ENCODE measurements at places on chromosomes 2 and 18.

DNA sequence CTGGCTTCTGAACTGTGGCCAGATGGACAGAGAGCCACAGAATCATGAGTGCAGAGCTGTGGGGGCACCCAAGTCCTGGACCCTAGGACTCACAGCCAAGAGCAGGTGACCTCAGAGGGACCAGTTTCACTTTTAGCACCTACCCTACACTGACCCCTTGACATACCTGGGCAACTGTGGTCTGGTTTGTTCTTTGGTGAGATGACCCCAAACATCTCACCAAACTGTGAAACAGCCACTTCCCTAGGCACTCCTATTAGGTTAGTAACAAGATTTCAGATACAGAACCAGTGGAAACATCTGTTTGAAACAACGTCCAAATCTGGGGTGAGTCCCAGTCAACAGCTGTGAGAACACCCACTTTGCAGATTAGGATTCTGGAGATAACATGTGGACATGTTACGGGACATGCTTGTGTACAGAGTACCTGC lies 1.9 kb upstream of the ZFP36L2 start:
- no peak for DNase-seq

GRCh38 chr18:77113361-77114151 lies 19.0 kb downstream of the MBP start:
- peak; percentile 58 for DNase-seq

DNA sequence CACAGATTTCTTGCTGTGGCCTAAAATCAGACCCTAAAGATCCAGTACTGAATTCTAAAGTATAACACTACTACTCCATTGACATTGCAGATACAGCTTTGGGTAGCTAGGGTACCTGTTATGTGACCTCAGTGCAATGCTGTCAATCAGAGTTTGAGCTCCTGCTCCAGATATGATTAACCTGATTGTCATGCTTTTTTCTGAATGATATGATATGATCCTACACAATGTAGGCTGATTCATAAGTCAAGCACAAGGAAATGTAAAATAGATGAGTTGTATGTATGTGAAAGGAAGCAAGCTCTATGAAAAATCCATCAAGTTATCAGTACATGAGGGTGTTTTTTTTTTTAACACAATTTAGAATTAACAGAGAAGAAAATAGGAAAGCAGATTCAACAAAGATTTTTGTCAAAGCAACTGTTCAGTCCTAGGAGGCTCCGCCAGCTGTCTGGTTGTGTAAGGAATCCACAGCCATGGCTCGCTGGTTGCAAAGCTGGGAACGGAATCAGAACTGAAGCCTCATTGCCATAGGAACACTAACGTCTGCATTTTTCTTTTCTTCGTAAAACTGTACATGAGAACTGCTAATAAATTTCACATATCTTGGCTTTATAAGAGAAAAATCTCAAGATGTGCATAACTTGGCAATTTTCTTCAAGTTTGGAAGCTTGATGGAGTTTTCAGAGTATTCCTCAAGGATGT lies 52.9 kb downstream of the NR4A2 start:
- no peak for DNase-seq

- peak; percentile 74 for DNase-seq
Observed at GRCh38 chr2:88187038-88187676, 17.0 kb downstream of the THNSL2 start.

DNA sequence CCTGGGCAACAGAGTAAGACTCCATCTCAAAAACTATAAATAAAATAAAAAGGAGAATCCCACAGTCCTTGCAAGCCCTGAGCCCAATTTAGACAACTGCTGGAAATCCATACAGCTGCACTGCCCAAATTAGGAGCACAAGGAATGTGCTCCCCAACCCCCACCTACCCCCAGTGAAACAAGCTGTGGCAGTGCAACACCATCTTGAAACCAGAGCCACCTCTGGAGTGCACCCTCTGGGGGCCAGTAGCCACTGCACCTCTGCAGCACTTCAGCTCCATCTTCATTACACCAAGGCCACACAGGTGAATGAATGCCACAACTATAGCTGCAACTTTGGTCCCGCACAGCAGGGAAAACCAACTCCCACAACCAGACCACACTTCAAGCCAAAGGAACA lies 37.3 kb downstream of the USP34 start:
- DNase-seq: no peak

DNA sequence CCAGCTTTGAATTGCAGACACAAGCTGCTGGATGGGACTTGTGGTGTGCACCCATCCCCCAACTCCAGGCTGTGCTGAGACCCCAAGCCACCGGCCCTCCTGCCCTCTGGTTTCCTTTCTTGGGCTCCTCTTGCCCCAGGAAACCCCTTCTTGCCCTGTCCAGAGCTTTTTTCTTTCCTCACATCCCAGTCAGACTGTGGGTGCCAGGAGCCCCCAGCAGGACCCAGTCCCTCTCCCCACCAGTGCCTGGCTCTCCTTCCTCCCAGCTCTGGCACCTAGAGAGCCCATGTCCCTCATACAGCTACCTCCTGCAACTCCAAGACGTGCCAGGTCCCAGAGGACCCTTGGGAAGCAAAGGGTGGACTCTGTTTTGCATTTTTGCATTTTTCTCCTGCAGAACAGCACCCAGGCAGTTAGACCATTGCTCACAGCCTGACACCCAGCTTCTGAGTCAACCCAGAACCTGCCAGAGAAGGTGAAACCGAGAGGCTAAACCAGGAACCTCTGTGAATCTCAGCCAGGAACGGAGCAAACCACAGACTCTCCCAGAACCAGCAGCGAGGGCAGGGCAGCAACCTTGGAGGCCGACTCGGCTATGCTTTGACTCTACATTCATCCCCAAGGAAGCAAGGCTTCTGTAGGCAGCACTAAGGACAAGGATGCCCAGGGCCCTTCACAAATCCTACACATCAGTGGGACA lies 221.1 kb downstream of the ANAPC1 start:
- DNase-seq: no peak

- no peak for DNase-seq
Observed at GRCh38 chr18:78807668-78808067, 171.9 kb upstream of the SALL3 start.

- no peak for DNase-seq
Observed at GRCh38 chr2:224160917-224161316, 121.8 kb upstream of the SERPINE2 start.

DNA sequence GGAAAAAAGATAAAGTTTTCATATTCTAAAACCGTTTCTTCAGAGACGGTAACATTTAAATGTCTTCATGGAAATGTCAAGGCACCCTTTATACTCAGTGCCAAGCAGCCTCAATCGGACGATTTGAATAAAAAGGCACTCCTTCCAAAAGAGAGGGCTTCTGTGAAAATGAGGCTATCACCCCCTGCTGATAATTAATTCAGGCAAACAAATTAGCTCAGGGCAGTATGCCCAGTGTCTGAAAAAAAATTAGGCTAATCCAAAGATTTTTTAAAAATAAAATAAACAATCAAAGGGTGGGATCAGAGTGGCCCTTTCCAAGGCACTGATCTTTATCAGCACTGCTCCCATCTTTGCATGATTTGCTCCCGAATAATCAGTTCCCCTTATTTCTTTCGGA lies 151.0 kb upstream of the PID1 start:
- no peak for DNase-seq

DNA sequence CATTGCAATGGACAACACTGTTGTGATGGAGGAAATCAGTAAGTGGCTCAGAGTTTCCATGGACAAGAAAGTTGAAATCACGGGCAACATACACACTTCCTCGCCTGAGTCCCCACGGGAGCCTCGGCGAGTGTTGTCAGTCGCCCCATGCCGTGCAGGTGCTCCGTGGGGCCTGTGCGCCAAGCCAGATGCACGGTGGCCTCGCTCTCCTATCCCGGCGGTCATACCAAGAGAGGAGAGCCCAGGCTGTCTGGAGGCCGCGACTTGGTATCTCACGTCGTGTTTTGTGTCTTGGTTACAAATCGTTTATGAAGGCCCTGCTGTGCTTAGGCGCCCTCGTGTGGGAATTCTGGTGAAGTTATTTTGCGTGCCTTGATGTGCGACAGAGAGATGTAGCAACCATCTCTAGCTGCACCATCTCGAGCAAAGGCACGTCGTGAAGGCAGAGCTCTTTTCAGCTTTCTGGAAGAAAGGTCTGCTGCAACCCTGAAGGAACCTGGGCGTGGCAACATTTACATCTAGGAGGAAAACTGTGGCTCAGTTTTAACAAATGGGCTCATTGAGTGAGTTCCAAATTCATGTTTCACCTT lies 21.8 kb downstream of the ATG4B start:
- DNase-seq: peak; percentile 70

GRCh38 chr18:64749884-64750283 lies 601.0 kb upstream of the LINC00305 start:
- DNase-seq: no peak

DNA sequence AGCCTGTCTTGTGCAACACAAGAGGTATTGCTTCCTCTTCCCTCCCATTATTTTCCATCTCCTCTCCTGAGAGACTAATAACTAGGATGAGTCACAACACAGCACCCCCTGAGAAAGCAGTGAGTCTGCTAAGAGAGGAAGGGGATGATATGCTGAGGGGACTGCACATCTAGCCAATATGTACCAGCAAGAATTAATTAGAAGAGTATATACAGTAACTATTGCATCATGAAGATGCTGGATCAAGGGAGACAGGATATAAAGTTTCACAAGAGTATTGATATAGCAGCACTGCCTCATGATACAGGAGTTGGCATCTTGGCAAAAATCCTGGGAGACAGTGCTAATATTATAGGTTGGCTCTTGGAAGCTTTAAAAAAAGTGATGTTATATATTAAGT lies 289.9 kb upstream of the RBMS1 start:
- no peak for DNase-seq

DNA sequence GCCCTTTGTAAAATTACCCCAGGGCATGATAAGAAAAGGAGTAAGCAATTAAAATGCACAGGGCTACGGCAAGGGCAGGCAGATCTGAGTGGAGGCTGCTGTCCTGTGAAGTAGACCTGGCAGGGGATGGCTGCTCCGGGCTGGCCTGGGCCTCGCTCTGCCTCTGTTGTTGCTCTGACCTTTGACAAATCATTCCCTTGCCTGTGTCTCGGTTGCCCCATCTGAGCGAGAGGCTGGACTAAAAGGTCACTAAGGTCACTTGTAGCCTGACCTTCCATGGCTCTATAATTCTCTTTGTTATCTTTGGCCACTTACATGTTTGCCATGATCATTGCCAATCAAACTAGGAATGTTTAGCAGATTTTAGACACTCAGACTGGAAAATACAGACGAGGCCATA lies 118.1 kb downstream of the KLHL29 start:
- no peak for DNase-seq

DNA sequence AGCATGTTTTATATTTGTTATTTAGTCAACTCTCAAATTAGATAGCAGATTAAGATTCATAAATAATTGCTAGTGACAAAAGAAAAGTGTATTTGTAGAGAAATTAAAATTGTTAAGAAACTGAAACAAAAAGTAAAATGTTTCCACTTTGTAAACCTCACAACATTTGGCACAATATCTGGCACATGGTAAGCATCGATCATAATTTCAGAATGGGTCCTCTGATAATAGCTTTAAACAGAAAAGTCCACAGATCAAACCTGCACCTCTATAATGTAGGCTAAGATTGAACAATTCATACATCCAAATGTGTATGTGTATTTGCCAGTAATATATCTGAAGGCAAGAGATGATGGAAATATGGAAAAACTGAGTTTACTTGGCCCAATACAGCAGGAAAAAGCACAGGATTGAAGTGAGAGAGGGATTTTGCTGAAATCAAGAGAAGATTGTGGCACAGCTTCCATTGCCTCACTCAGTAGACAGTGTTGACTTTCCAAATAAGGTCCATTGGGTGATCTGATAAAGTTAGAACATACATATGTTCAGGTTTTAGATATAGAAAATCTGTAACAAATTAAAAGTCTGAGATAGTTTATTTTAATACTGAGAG lies 39.4 kb downstream of the COBLL1 start:
- DNase-seq: no peak

GRCh38 chr18:70221915-70222278 lies 16.4 kb upstream of the RTTN start:
- DNase-seq: no peak

DNA sequence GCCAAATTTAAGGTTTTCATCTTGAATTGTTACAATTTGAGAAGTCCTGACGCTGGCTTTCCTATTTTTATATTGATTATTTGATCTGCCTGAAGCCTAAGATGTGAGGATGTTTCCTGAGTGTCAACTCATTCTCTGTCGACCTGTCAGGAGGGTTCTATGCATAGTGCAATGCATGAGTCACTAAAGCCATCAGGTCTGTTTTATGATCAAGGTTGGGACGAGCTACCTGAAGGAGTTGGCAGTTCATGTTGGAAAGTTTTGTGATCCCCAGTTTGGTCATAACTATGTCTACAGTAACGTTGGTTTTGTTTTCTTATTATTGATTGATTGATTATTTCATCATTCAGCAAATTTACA lies 71.2 kb downstream of the NABP1 start:
- no peak for DNase-seq

DNA sequence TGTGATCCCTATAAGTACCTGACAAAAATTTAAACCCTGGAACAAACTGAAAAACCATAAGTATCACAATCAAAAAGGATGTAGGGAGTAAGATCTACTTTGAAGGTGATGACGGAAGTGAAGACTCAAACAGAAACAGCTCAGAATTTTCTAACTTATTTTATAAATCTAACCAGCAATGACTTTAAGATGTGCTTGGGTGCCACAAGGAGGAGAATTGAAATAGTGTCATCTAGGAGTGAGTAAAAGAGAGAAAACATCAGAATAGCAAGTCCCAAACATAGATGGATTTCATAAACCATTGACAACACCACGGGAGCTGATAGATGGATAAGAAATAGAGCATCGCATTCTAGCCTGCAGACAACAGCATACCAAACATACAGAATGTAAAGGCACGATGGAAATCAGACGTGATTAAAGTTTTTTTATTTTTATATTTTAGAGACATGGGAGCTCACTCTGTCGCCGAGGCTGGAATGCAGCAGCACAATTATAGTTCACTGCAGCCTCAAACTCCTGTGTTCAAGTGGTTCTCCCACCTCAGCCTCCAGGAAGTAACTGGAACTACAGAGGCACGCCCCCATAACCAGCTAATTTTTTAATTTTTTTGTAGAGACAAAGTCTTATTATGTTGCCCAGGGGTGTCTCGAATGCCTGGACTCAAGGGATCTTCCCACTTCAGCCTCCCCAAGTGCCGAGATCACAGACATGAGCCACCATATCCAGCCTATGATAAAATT lies 36.9 kb downstream of the MAP3K19 start:
- no peak for DNase-seq

- no peak for DNase-seq
Observed at GRCh38 chr2:188727846-188728245, 246.3 kb upstream of the COL3A1 start.

All from suppressor macrophage (primary cell).